ENCODE measurements at places on chromosomes 3 and 15. TPM values are rescaled to one million over a fixed set of nuclear protein-coding genes. Genes with fewer than 3 reads are reported as not detected.

C3orf62 gene
- not detected for total RNA-seq

ADIPOQ gene
- total RNA-seq = not detected

CPLX3 gene
- total RNA-seq = not detected

ACTC1 gene
- total RNA-seq = not detected

TAMM41 gene
- 3.6 TPM for total RNA-seq

TMCO5A gene
- not detected for total RNA-seq

MTMR10 gene
- 16.9 TPM for total RNA-seq

TP63 gene
- total RNA-seq = not detected

CATSPER2 gene
- 5.8 TPM for total RNA-seq

EPHA3 gene
- total RNA-seq = not detected

HACL1 gene
- total RNA-seq = 10.9 TPM

ALCAM gene
- 46.9 TPM for total RNA-seq

ARHGEF26 gene
- 0.88 TPM for total RNA-seq

THSD4 gene
- total RNA-seq = 9.8 TPM

ARPC4 gene
- total RNA-seq = 197 TPM

CGNL1 gene
- total RNA-seq = 0.49 TPM

POTEB2 gene
- not detected for total RNA-seq

SERPINI2 gene
- not detected for total RNA-seq

TMEM212 gene
- not detected for total RNA-seq

CADM2 gene
- not detected for total RNA-seq

RASGRP1 gene
- total RNA-seq = 0.30 TPM
